ENCODE measurements at places on chromosomes 1 and 21. TPM values are rescaled to one million over a fixed set of nuclear protein-coding genes. Genes with fewer than 3 reads are reported as not detected.
A peak's percentile ranks its signal among the peaks of the same experiment; 100 is the strongest.

Gene PRKCZ
- 24.5 TPM for total RNA-seq

Gene AVPR1B
- not detected for total RNA-seq

Gene MEX3A
- total RNA-seq: 0.12 TPM

Gene IL6R
- 77.8 TPM for total RNA-seq

Gene RGSL1
- not detected for total RNA-seq

Gene S100B
- total RNA-seq: 2.3 TPM

Gene FASLG
- not detected for total RNA-seq

DNA sequence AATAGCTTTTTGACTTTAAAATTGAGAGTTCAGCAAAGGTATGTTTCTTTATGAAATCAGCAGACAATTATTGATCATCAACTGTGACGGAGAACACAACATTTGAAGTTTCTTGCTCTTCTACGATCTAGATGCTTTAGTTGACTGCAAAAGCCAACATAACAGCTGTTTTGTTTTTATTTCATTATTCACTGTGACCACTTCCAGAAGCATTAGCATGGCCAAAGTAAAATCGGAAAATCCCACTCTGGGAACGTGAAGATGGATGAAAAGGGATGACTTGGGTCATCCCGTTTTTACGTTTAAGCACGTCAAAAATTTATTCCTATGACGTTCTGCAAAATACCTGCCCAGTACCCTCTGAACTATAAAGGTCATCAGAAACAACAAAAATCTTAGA is 833.0 kb upstream of the ADAMTS5 start:
- no peaks in the 10 kb centered on the region for H3K4me1 ChIP-seq
- no peak overlapping the region for H3K4me3 ChIP-seq
- H3K36me3 ChIP-seq: no peaks in the 10 kb centered on the region

GRCh38 chr1:26583646-26584485 is 54.3 kb downstream of the RPS6KA1 start:
- H3K27ac ChIP-seq: no peak overlapping the region
- no peaks in the 10 kb centered on the region for H3K27me3 ChIP-seq
- DNase-seq: no peak
- no peaks in the 10 kb centered on the region for H3K4me1 ChIP-seq
- no peaks in the 10 kb centered on the region for H3K36me3 ChIP-seq
- H3K4me3 ChIP-seq: no peak overlapping the region

- no peak overlapping the region for H3K4me3 ChIP-seq
- no peaks in the 10 kb centered on the region for H3K4me1 ChIP-seq
- H3K36me3 ChIP-seq: no peaks in the 10 kb centered on the region
- no peak overlapping the region for H3K27ac ChIP-seq
These were observed 75.8 kb downstream of the PCBP3 start for GRCh38 chr21:45719177-45719802.

DNA sequence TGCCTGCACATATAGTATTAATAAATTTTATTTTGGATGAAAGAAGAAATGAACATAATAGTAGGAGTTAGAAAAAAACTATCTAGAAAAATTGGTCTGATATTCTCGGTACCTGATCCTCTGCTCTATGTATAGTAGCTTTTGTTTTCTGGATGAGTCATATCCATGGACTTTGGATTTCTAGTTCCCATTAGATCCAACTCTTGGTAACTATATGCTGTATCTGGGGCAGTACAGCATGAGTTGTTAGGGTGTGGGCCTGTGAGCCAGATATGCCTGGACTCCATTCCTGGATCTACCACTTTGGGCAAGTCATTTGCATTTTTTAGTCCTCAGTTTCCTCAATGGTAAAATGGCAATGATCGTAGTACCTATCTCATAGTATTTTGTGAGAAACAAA is 372.2 kb upstream of the PKN2 start:
- DNase-seq: no peak
- no peaks in the 10 kb centered on the region for H3K27me3 ChIP-seq
- H3K27ac ChIP-seq: no peak overlapping the region
- H3K4me3 ChIP-seq: no peak overlapping the region
- no peaks in the 10 kb centered on the region for H3K36me3 ChIP-seq
- no peaks in the 10 kb centered on the region for H3K4me1 ChIP-seq

DNA sequence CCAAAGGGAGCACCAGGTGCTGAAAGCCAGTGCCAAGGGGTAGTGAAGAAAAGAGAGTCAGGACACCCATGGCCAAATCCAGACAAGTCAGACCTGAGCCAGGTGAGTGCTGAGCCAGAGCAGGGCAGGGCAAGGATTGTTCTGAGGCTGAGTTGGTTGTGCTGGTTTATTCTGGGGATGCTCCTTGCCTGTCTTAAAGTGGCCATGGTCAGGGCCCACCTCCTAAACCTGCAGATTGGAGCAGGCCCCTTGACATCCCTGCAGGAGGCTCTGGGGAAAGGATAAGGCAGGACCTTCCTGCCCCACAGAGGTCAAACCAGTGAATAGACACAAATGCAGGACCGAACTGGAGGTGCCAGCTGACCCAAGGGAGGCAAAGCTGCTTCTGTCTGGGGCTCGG is 138.4 kb downstream of the HIVEP3 start:
- H3K36me3 ChIP-seq: no peaks in the 10 kb centered on the region
- DNase-seq: no peak
- H3K4me3 ChIP-seq: no peak overlapping the region
- H3K27me3 ChIP-seq: no peaks in the 10 kb centered on the region

- no peaks in the 10 kb centered on the region for H3K36me3 ChIP-seq
- no peaks in the 10 kb centered on the region for H3K27me3 ChIP-seq
- no peaks in the 10 kb centered on the region for H3K4me1 ChIP-seq
These were observed 49.7 kb downstream of the TCP10L start for GRCh38 chr21:32535612-32536011.

DNA sequence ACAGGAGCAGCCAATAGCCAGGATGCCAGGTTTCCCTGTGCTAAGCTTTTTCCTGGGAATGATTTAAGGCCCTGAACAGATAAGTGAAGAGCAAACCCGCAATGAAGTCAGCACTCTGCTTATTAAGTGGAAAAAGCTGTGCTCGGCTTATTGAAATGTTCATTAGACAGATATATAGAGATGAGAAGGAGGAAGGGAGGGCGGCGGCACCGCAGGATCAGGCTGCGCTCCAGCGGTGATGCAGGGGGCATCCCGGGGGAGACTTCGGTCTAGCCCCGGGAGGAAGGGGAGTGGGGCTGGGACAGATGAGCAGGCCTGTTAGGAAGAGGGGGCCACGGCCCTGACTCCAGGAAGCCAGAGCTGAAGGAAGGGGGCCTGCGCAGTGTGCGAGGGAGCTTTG is 115.0 kb downstream of the TMEM53 start:
- H3K36me3 ChIP-seq: no peaks in the 10 kb centered on the region
- H3K27ac ChIP-seq: no peak overlapping the region
- no peaks in the 10 kb centered on the region for H3K27me3 ChIP-seq

DNA sequence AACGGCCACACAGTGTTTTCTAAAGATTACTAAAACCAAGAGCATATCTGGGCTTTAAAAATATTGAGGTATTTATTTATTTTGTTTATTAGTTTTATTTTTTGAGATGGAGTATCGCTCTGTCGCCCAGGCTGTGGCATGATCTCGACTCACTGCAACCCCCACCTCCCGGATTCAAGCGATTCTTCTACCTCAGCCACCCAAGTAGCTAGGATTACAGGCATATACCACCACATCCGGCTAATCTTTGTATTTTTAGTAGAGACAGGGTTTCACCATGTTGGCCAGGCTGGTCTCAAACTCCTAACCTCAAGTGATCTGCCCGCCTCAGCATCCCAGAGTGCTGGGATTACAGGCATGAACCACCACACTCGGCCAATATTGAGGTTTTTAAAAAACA is 23.9 kb downstream of the TMCO4 start:
- H3K4me3 ChIP-seq: no peak overlapping the region
- no peaks in the 10 kb centered on the region for H3K27me3 ChIP-seq
- H3K27ac ChIP-seq: no peak overlapping the region
- no peaks in the 10 kb centered on the region for H3K4me1 ChIP-seq

DNA sequence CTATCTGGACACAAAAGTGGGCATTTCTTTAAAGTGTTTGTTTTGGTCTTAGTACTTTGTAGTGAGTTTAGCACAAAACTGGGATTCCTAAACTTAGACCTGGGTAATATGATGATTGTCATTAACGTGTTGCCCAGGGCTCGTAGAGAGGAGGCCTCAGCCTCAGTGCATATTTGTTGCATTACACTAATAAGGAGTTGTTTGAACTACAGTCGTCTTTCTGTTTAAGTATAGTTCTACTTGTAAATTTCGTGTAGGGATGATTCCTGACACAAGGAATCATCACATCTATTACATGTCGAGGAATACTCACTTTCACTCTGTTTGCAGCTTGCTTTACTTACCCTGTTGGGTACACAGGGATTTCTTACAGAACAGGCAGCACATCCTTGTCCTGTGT is 85.0 kb downstream of the PRDM2 start:
- H3K36me3 ChIP-seq: peaks cover 77% of the 10 kb centered on the region
- no peak for DNase-seq
- H3K4me3 ChIP-seq: no peak overlapping the region
- no peaks in the 10 kb centered on the region for H3K4me1 ChIP-seq
- no peaks in the 10 kb centered on the region for H3K27me3 ChIP-seq

GRCh38 chr21:40153351-40153750 is 286.1 kb downstream of the PCP4 start:
- H3K36me3 ChIP-seq: no peaks in the 10 kb centered on the region
- no peak overlapping the region for H3K27ac ChIP-seq
- no peak overlapping the region for H3K4me3 ChIP-seq
- no peaks in the 10 kb centered on the region for H3K4me1 ChIP-seq
- no peaks in the 10 kb centered on the region for H3K27me3 ChIP-seq

DNA sequence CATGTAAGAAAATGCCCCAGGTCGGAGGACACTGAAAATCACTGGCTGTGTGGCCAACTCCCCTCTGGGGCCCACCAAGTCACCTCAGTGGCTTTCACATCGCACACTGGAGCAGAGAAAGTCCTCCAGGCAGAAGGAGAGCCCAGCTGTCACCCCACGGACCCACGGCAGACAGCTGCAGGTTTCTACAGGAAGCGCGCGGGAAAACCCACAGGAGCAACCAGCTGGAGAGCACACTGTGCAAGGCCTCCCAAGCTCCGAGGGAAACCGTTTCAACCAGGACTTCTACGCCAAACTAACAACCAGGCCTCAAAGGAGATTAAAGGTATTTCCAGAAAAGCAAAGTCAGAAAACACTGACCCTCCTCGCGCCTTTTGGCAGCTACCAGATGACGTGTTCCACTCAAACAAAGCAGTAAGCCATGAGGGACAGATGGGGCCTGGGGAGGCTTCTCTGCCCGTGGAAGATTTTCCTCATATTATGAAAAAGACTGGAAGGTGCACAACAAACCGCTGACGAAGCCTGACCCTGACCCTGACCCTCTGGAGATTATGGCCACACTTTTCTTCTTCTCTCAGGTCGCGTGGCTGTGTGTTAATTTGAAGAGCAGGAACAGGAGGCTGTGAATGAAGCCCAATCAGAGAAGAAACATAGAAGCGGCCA is 21.0 kb downstream of the WDR4 start:
- no peaks in the 10 kb centered on the region for H3K4me1 ChIP-seq
- no peak overlapping the region for H3K4me3 ChIP-seq
- H3K27ac ChIP-seq: no peak overlapping the region
- no peak for DNase-seq

- no peaks in the 10 kb centered on the region for H3K27me3 ChIP-seq
- H3K27ac ChIP-seq: no peak overlapping the region
- no peaks in the 10 kb centered on the region for H3K4me1 ChIP-seq
- no peak for DNase-seq
These were observed 225.4 kb downstream of the CAMTA1 start for GRCh38 chr1:7010534-7011200.

DNA sequence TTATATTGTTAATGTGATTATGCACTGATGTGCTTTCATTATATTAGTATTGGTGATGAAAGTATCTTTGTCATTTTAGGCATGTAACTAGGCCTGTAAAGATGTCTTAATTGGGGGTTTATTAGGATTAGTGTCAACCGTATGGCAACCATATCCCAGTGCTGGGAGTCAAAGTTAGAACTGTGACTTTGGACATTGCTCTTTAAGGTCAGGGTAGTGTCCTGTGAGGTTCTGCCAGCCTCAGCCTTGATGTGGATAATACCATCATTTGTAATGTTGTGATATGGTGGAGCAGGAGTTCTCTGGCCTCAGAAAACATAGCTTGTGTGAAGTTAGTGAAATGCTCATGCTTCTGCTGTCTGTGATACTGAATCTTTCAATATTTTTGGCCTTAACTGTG is 59.4 kb downstream of the LAMC1 start:
- H3K27ac ChIP-seq: no peak overlapping the region
- no peaks in the 10 kb centered on the region for H3K27me3 ChIP-seq
- H3K36me3 ChIP-seq: no peaks in the 10 kb centered on the region
- DNase-seq: no peak

DNA sequence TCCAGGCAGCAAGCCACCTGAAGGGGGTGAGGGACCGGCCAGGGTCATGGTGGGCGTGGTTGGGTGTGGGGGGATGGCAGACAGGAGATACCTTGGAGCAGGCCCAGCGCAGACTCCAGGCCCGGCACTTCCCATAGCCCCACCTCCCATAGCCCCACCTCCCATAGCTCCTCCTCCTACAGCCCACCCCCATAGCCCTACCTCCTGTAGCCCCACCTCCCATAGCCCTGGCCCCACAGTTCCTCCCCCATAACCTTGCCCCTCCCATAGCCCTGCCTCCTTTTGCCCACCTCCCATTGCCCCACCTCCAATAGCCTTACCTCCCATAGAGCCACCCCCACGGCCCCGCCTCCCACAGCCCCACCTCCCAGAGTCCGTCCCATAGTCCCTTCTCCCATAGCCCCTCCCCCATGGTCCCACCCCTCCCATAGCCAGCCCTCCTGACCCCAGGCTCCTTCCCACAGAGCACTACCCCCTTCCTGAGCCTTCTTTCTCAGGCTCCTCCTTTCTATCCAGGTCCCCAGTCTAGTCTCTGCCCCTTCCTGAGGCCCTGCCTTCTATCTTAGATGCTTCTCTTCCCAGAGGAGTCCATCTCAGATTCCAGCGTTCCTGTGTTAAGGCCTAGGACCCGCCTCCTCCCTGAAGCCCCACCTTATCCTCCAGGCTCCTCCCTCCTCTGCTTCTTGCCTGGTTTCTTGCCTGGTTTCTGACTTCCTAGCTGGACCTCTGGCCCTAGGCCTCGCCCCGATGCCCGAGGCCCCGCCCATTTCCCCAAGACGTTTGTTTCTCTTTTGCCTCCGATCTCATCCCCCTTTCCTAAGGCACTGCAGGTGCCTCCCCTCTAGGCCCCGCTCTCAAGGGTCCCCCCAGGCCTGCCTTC is 46.8 kb downstream of the PTPRU start:
- no peaks in the 10 kb centered on the region for H3K36me3 ChIP-seq
- H3K4me1 ChIP-seq: no peaks in the 10 kb centered on the region
- H3K27me3 ChIP-seq: no peaks in the 10 kb centered on the region

GRCh38 chr1:238252033-238252802 is 361.5 kb upstream of the ZP4 start:
- no peaks in the 10 kb centered on the region for H3K36me3 ChIP-seq
- H3K27me3 ChIP-seq: no peaks in the 10 kb centered on the region
- H3K4me3 ChIP-seq: no peak overlapping the region
- DNase-seq: no peak

- no peaks in the 10 kb centered on the region for H3K4me1 ChIP-seq
- H3K36me3 ChIP-seq: no peaks in the 10 kb centered on the region
- H3K4me3 ChIP-seq: no peak overlapping the region
- no peak for DNase-seq
- no peak overlapping the region for H3K27ac ChIP-seq
These were observed 65.0 kb upstream of the SLC22A15 start for GRCh38 chr1:115911294-115911693.

GRCh38 chr1:37764414-37764825 is 500 bp downstream of the EPHA10 start:
- H3K27me3 ChIP-seq: peaks cover 9% of the 10 kb centered on the region
- H3K27ac ChIP-seq: no peak overlapping the region
- no peaks in the 10 kb centered on the region for H3K4me1 ChIP-seq
- peak; percentile 20 for DNase-seq
